Skeletal muscle cell (primary cell): ENCODE measurements at places on chromosomes 12 and 14.

DNA sequence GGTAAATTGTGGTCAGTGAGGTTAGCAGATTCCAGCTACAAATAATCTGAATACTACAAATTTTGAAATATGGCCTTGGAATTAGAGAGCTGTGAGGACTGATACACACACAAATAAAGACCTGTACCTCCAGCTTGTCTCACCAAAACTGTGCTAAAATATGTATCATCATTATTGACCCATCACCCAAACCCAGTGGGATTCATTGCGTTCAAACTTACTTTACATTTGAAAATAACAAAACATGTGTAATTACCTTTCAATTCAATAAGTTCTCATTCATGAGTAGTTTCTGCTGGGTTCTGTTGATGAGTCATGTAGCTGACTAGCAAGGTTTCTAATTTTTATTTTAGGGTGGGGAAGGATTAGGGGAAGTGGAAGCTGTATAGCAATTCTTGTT lies 170.9 kb downstream of the MSRB3 start:
- no peak for DNase-seq

DNA sequence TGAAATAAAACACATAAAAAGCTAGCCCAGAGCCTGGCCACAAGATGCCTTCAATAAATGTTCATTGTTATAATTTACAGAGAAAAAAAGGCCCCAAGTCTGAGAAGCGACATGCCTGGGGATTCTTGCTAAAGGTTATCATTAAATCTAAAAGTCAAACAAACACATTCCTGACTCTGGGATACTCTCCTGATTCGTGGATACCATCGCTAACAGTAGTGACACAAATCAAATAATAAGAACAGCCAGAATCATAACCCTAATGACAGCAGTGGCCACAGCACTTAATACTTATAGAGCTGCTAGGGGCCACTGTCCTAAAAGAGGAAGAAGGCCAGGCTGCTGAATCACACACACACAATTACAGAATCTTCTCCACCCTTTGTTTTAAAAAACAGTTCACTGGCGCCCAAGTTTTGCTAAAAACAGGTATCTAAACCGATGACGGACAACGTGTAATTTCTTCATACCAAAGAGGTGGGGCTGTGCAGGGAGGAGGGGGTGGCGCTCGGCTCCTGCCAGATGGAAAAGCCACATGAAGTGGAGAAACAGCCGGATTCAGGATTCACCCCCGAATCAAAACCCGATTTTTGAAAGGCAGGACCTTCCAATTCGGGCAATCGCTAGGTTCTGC lies 1.2 kb downstream of the CLIP1 start:
- no peak for DNase-seq

DNA sequence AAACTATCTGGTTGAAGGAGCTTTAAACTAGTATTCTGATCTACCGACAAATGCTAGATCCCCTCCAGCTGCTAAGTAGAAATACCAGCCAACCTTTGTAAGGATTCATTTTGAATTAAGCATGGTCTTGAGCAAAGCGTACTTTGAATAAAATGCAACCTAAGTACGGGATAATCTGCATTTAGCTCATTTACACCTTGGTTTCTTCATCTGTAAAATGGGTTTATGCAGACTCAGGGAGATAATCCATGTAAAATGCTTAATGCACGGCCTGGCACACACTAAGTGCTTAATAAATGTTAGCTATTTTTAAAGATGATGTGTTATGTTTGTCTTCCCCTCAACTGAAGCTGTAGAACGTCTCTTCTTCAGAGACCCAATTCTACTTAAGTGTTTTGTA lies 15.9 kb downstream of the EGLN3 start:
- no peak for DNase-seq

DNA sequence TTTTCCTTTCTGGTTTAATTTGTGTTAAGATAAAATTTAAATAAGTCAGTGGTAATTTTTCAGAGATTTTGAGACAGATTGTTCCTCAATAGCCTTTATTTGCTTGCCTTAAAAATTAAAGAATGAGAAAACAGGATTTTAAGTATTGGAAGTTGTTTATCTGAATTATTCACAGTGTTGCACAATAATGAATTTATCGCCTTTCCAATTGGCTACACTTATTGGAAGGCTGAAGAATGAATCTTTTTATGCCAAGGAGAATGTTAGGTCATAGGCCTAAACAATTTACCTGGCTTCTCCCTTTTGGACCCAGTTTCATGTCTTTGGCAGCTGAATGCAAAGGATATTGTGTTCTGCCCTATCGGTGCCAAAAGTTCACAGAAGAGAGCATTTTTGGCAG lies 250.2 kb downstream of the NPAS3 start:
- no peak for DNase-seq

DNA sequence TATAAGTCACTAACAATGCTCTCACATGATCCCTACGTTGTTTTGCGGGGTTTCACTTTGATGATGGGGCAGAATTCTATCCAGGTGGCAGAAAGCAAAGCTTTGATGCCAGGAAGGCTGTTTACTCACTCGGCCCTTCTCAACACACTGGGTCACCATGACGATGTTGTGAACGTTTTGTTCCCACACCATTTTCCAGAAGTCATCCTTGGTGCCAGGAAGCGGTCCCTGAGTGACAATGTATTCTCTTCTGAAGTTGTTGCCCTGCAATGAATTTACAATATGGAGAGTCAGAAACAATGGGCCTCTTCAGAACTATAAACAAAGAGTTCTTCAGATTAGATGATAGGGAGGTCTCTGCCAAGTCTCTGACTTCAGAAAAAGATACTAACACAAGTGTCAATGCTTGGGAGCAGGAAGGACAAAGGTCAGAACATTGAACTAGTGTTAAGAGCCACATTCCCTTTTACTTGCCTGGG lies 101.3 kb downstream of the PTPRB start:
- no peak for DNase-seq

DNA sequence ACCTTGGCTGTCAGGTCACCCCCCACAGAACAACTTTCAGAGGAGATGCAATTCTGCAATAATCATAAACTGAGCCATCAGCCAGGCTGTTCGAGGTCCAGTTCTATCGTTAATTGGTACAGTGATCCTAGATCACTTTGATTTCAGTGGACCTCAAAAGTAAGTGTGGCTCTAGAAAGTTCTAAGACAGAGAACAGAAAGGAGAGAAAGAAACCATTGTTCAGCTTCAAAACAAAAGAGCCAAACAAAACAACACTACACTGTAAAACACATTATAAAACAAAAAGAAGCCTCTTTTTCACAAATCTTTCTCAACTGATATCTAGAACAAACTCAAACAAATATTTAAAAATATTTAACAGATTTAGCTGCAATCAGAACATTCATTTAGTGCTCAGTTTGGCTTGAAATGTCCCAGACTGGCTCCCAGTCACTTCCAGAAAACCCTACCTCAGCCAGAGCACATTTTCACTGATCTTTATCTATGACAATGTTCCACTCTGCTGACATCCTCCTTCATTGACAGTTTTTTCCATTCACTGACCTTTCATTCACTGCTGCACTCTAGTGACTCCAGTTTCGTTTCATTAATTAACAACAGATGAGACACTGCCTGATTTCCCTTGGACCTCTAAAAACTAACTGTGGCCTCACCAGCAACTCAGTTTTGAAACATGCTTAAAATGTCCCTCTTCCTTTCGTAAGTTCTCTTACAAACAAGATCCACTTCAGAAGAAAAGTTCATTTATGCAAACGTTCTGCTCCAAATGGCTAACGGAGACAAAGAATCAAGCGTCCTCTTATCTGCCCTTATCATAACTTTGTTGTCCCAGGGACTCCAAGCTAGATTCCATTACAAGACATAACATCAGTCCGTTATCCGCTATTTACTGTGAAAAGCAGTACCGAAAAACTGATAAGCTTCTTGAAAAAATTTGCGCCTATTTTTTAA lies 56.8 kb downstream of the DUSP16 start:
- DNase-seq: peak; percentile 25

DNA sequence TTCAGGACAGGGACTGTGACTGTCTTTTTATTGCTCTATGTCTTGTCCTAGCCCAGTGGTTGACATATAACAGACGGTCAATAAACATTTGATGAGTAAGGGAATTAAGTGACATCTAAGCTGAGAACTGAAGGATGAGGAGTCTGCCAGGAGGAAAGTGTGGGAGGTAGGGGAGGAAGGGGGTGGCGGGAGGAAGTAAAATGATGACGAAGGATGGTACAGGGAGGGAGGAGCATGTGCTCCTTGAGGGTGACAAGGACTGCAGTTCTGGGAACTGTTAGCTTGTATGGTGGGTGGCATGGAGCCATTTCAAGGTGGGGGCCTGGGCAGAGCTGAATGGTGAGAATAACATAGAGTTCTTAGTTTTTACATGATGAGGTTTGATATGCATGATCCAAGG lies 64.4 kb downstream of the RGS6 start:
- no peak for DNase-seq

DNA sequence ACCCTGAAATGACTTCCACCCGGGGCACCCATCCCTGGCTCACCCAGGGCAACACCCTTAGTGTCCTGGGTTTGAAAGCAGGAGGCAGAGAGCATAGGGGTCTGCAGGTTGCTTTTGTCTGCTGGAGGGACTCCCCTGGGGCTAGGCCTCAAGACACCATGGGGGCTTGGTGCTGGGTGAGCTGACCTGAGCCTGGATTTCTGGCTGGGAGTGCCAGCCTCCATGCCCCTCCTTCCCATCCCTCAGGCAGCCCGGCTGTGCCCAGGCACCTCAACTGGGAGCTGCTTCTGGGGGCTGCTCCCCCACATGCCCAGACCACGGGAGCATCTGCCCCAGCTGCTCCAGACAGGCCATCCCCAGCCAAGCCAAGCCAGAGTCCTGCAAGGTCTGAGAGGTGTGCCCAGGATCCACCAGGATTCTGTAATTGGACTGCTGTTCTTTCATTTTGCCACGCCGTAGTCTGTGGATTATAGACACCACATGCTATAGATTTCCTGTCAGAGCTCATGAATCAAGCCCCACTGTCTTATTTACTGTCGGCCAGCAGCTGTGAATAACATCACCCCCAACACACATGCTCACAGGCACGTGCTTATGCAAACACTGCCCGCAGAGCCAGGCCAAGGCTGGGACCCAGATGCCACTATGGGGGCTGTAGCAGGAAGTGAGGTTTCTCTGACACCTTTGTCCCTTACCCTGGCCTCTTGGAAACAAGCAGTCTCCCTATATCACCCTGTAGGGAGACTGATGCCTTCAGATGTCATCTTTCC lies 29.4 kb upstream of the ESRRB start:
- DNase-seq: peak; percentile 2

GRCh38 chr12:123983822-123984485 lies 10.9 kb downstream of the ZNF664 start:
- no peak for DNase-seq

- DNase-seq: peak; percentile 43
These were observed 13.1 kb downstream of the ASIC1 start for GRCh38 chr12:50070314-50071060.

DNA sequence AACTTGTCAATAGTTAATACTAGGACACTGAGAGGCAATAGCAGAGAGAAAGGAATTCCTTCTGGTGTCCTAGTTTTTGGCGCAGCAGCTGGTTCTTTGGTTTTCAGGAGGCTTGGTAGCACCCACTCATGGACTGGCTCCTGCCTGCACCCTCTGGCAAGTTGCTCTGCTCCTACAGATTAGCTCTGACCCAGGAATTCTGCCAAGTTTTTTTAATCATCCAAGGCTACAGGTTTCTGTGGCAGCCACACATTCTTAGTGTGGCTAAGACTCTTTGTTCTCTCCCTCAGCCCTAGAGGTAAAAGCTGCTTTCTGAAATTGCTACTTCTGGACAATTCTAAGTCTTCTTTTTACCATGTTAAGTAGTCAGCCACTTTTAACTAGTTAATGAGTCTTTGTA lies 72.0 kb upstream of the FKBP4 start:
- DNase-seq: no peak

DNA sequence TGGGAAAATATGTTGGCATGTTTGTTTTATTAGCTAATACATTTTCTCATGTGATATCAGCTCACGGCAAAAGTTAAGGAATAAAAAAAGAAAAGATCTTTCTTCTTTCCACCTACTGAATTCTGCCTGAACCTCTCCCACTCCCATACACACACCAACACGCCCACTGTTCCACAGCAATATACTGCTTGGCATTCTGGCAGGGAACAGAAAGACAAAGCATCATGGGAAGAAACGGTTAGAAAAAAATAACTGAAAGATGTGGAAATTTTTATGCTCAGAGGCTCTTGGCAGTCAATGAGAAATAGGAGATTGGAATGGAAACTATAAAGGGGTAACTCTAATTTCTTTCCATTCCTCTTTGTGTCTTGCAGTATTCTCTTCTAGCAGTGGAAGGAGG lies 268.5 kb downstream of the FOXG1 start:
- DNase-seq: no peak

DNA sequence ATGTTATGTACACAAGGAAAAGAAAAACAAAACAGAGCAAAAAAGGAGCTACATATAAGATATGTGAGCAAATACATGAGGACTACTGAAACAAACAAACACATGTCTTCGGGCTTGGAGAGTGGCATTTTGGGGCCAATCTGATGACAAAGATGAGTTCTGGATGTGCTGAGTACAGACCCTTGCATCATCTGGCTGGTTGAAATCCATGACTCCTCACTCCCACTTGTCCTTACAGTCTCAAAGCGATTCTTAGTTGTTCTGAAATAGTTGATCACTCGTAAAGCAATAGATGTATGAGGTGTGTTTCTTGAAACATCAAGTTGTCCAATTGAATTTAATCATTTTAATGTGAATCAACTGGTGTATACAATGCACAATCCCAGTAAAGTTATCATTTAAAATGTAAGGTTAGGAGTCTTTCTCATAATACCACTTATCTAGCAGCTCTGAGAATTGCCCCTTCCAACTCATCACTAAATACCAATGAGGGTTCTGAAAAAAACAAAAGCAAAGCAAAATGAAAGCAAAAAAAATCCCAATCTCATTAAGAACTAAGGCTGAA lies 136.9 kb downstream of the ITPR2 start:
- no peak for DNase-seq

DNA sequence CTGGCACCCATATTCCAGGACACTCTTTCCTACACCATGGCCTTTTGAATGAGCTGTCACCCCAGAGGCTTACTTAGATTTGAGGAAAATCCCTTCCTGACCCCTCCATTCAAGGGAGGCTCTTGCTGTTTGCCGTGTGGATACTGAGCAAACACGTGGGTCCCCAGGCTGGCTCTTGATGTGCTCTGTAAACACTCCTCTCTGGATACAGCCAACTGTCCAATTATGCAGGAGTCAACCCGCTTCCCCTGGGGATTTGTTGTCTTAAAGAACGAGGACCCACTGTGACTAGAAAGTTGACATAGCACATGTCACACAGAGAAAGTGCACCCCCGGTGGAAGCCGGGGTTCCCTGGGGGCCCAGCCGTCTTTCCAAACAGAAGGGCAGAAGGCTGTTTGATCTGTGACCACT lies 75.8 kb upstream of the CEP83 start:
- DNase-seq: no peak

- DNase-seq: no peak
These were observed 87.9 kb downstream of the VCPKMT start for GRCh38 chr14:50028458-50028857.

- no peak for DNase-seq
These were observed 55.2 kb downstream of the PRICKLE1 start for GRCh38 chr12:42534184-42534838.

DNA sequence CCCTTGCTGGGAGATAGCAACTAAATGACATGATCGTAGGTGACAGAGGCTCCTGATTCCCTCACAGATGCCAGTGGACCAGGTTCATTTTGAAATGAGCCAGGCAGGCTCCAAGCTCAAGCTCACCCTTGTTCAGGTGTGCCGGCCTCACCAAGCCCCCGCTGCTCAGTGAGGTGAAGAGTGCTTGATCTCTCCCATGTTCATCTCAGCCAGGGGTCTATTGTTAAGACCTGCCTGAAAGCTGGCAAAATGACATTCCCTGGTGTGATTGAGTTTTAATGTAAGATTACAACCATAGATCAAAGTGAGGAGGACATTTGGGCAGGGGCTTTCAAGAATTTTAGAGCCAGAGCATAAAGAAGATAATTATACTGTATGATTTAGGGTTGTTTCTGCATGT lies 497.9 kb downstream of the EGLN3 start:
- no peak for DNase-seq
